ENCODE measurements at places on chromosomes 6 and 20. TPM values are rescaled to one million over a fixed set of nuclear protein-coding genes. Genes with fewer than 3 reads are reported as not detected.

DNA sequence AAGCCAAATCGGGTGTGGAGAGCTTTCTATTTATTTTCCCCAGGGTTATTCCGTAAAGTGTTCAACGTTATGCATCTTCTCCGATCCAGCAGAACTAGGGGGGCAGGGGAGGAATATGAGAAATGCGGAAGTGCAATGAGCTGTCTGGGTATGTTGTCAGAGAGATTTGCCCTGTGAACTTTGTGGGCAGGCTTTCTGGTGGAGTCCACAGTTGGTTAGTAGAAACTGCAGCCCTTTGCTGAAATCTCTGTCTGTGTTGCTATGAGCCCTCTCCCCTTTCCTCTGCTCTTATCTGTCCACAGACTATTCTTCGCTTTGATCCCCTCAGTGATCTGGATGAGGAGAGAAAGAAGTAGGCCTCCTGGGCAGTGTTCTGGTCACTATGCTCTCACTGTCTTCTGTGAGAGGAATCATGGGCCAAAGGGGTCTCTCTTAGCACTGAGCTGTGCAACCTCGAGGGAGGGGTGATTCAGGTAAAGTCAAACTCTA, 158.9 kb upstream of the FUT9 start:
- DNase-seq, result no peak

HRH3 gene
- 0.35 TPM for total RNA-seq

DCDC2 gene
- total RNA-seq, result 0.04 TPM

GRCh38 chr6:31094389-31094881, 17.9 kb downstream of the C6orf15 start:
- no peak for DNase-seq

PNLDC1 gene
- total RNA-seq, result 0.22 TPM
